GM10248 (cell line): ENCODE measurements at places on chromosomes 16 and 17.

GRCh38 chr16:782258-782657 lies 5.9 kb downstream of the RPUSD1 start:
- DNase-seq, result no peak

GRCh38 chr16:16019488-16019887 lies 70.1 kb downstream of the ABCC1 start:
- no peak for DNase-seq

GRCh38 chr17:65121368-65121767 lies 15.8 kb upstream of the RGS9 start:
- DNase-seq, result no peak

GRCh38 chr16:70594569-70594968 lies 51.8 kb upstream of the IL34 start:
- DNase-seq, result no peak

DNA sequence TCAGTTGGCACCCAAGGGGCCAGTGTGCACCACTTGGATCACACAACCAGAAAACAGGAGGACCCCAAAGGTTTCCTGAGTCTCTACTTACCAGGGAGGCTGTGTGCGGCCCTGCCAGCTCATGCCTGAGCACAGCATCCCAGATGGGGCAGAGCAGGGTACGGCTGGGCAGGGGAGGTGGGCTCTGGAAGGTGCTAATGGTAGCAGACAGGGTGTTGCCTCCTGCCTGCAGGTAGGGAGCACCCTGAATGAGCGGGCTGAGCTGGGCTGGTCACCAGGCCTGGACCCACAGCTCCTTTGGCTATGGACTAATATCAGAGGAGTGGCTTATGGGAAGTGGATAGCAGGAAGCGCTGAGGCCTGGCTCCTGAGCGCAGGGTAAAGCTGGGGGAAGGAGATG lies 14.6 kb downstream of the RECQL5 start:
- DNase-seq, result no peak

DNA sequence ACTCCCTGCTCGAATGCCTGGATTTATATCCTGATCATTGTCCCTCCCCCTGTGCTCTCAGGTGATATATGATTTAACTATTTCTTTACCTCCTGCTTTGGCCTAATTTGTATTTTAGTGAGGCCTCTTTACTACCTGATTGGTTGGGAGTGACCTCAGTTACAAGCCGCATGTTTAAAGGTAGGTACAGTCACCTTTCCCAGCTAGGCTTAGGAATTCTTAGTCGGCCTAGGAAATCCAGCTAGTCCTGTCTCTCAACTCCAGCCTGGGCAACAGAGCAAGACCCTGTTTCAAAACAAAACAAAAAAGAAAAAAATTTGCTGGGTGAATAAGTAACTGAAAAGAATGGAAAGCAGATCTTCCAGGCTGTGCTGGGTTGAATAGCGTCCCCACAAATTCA lies 26.8 kb upstream of the ST6GALNAC2 start:
- no peak for DNase-seq

GRCh38 chr17:47629826-47630225 lies 19.9 kb upstream of the KPNB1 start:
- DNase-seq, result no peak

DNA sequence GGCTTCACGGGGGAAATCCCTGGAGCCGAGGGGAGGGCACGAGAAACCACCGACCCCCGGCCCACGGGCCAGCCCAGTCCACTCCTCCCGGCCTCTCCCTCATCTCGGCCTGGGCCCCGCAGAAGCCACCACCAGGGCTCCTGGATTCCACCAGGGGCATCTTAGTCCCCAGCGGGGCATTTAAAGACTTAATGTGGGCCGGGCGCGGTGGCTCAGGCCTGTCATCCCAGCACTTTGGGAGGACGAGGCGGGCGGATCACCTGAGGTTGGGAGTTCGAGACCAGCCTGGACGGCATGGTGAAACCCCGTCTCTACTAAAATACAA lies 24.1 kb upstream of the ABR start:
- no peak for DNase-seq

GRCh38 chr17:40462343-40463121 lies 19.3 kb downstream of the IGFBP4 start:
- DNase-seq, result no peak

DNA sequence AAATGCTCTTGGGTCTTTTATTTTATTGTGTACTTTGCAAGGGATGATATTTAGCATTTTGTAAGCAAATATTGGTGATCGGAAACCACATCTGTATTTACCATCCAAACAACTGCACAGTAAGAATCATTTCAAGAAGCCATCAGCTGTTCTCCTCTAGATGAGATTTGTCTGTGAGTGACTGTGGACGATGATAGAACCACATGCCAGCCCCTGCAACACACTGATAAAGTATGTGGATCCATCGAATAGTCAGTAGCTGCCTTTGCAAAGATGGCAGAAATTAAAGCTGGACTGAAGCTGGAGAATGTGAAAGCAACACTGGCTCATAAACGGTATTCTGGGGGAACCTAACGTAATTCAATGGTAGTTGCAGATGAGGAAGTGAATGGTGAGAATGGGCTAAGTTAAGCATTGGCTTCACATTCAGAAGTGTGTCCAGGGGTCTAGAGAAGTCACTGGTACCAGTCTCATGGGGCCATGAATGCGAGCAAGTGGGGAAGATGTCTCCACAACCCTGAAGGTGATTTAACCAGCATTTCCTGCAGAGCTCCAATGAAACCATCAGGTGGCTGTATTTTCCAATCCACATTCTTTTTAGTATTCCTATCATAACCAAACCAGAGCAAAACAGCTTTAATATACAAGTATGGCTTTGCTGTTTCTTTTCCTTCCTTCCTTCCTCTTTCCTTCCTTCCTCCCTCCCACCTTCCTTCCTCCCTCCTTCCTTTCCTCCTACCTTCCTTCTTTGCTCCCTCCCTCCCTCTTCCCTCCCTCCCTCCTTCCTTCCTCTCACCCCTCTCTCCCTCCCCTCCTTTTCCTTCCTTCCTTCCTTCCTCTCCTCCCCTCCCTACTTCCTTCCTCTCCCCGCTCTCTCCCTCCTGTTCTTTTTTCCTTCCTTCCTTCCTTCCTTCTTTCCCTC lies 169.4 kb downstream of the ABCA8 start:
- no peak for DNase-seq

DNA sequence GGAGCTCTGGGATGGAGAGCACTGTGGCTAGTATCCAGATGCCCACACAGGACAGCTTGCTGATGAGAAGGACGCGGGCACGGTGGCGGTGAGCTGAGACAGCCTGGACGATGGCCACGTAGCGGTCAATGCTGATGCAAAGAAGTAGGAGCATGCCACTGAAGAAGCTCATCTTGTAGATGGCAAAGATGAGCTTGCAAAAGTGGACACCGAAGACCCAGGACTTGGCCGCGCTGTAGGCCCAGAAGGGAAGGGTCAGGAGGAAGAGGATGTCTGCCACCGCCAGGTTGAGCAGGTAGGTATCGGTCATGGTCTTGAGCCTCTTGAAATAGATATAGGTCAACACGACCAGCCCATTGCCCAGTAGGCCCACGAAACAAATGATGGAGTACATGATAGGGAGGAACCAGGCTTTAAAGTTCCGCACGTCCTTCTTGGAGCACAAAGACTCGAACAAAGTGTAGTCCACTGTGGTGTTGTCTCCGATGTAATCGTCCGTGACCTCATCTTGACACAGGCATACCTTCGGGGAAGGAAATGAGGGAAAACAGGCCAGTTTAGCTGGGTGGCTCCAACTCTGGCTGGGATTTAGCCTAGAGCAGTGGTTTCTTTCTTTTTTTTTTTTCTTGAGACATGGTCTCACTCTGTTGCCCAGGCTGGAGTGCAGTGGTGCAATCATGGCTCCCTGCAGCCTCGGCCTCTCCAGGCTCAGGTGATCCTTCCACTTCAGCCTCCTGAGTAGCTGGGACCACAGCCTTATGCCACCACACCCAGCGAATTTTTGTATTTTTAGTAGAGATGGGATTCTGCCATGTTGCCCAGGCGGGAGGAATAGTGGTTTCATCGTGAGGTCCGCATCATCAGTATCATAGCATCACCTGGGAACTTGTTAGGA lies 9.7 kb downstream of the CCR7 start:
- no peak for DNase-seq

GRCh38 chr16:80260906-80261311 lies 279.9 kb upstream of the DYNLRB2 start:
- DNase-seq, result no peak

- DNase-seq, result peak; percentile 29
Observed at GRCh38 chr16:55257966-55258613, 65.9 kb upstream of the IRX6 start.

- no peak for DNase-seq
Observed at GRCh38 chr16:86512301-86512859, 2.1 kb downstream of the FOXF1 start.

- no peak for DNase-seq
Observed at GRCh38 chr16:57603115-57604024, 25.1 kb upstream of the ADGRG1 start.

GRCh38 chr17:73340093-73340596 lies 28.3 kb upstream of the CDC42EP4 start:
- DNase-seq, result no peak

DNA sequence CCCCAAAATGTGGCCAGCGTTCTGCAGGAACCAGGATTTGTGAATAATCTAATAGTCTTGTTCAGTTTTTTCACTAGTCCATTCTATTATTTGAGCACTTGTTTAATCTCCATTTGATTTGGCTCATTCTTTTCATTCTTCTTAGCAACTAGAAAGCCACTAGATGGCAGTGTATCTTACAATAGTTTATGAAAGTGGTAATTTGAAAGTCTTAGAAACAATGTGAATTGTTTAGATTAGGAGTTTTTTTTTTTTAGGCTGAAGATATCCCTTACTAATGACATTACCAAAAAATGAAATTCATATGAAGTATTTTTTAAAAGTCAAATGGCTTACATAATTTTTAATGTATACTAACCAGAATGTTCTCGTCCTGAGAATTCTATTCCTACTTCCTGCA lies 6.7 kb downstream of the ERI2 start:
- DNase-seq, result no peak

DNA sequence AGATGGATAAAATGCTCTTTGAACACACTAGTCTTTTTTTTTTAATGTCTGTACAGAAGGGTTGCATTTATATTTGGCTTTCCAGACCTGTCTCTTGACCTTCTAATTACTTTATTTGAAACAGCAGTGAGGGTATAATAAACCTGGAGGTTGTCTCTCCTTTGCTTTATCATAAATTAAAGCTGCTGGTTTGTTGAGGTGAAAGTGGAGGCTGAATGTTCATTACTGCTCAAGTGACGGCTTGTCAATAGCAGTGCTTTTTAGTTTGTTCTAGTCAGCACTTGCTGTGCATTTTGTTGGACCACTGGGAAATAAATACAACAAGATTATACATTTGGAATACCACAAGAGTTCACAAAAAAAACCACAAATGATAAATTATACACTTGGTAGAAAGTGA lies 264.2 kb downstream of the IRX3 start:
- DNase-seq, result no peak

DNA sequence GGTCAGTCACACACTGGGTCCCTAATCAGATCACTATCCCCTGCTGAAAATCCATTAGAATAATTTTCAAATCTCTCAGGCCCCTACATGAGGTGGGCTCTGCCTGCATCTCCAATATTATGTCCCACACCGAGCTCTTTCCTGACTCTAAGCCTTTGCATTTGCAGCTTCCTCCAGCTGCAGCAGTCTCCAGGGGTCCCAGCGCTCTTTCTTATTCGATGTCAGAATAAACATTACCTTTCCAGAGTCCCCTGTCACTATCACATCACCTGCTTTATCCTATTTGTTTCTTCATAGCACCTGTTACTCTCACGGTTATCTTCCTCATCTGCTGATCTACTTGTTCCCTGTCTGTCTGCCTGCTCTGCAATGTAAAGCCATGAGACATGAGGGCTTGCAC lies 57.3 kb upstream of the MON1B start:
- no peak for DNase-seq
